ENCODE measurements at places on chromosomes 3 and 15. TPM values are rescaled to one million over a fixed set of nuclear protein-coding genes. Genes with fewer than 3 reads are reported as not detected.

- H3K27ac ChIP-seq: no peak overlapping the region
- H3K4me1 ChIP-seq: no peaks in the 10 kb centered on the region
- H3K4me3 ChIP-seq: no peak overlapping the region
- no peaks in the 10 kb centered on the region for H3K36me3 ChIP-seq
- no peaks in the 10 kb centered on the region for H3K27me3 ChIP-seq
Measured at GRCh38 chr15:100048736-100049135, 293.0 kb downstream of the ADAMTS17 start.

DNA sequence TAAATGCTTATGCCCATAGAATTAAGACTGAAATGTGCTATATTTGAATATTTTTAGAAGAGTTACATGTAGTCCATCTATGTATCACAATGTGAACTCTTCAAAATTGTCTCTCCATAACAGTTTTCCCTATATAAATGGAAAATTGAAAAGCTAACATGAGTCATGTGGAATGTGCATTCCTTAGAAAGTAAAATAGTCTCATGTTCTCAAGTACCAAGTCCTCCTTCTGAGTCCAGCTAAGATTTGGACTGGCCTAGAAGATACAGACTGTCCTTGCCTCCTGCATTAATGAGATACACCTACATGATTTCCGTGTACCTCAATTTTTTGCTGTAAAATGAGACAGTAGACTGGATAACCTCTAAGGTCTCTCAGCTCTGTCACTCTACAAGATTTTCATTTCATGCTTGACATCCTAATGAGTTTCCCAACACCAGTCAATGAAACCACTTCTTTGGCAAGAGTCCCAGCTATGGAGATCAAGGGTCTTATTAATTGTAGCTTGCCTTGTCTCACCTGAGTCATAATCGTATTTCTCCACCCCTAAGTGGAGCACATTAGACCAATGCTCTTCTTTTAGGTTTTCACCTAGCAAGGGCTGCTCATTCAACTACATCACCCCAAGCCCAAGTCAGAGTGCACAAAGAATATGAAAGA, 350.6 kb upstream of the IL12A start:
- no peak overlapping the region for H3K4me3 ChIP-seq
- no peak overlapping the region for H3K27ac ChIP-seq
- no peaks in the 10 kb centered on the region for H3K4me1 ChIP-seq
- no peaks in the 10 kb centered on the region for H3K36me3 ChIP-seq

DNA sequence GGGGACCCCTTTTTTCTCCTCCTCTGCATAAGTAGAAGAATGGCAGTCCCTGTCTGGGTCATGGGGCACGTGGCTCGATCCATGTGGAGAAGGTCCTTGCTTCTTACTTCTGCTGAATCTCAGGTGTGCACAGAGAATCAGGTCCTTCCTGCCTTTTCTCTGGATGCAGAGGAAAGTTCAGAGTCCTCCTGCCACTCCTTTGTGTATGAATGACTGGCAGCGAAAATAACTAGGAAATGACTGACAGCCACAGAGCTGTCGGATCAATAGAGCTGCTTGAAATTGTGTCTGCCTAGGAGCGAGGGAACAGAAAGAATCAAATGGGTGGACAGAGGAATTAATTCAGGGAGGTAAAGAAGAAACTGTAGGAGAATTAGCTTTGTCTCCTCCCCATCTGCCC, 49.6 kb upstream of the ROPN1 start:
- H3K27ac ChIP-seq: no peak overlapping the region
- DNase-seq: no peak
- H3K27me3 ChIP-seq: no peaks in the 10 kb centered on the region
- H3K36me3 ChIP-seq: no peaks in the 10 kb centered on the region

GRCh38 chr3:98786364-98787006, 23.3 kb downstream of the ST3GAL6 start:
- H3K4me1 ChIP-seq: peaks cover 32% of the 10 kb centered on the region
- H3K27ac ChIP-seq: peak overlapping the region; percentile 41
- H3K27me3 ChIP-seq: no peaks in the 10 kb centered on the region

GRCh38 chr3:127056281-127056680, 73.4 kb downstream of the PLXNA1 start:
- no peak for DNase-seq
- H3K4me3 ChIP-seq: no peak overlapping the region
- H3K27me3 ChIP-seq: no peaks in the 10 kb centered on the region
- H3K27ac ChIP-seq: no peak overlapping the region

GUCA1C gene
- polyA plus RNA-seq: 2.6 TPM

GPR171 gene
- polyA plus RNA-seq: 1.3 TPM

All from stomach (tissue), 19 donors.